ENCODE measurements at places on chromosomes 11 and 22. TPM values are rescaled to one million over a fixed set of nuclear protein-coding genes. Genes with fewer than 3 reads are reported as not detected.

TSPO gene
- 1,201 TPM for total RNA-seq

BTG4 gene
- not detected for total RNA-seq

RELA gene
- 64.1 TPM for total RNA-seq

CLTCL1 gene
- 10.4 TPM for total RNA-seq

TRPM5 gene
- total RNA-seq: not detected

SHISA8 gene
- not detected for total RNA-seq

PGA4 gene
- not detected for total RNA-seq

RASD2 gene
- under 0.01 TPM for total RNA-seq

GAB4 gene
- total RNA-seq: not detected

FIBIN gene
- total RNA-seq: 0.46 TPM

PATE1 gene
- total RNA-seq: not detected

TPP1 gene
- total RNA-seq: 21.9 TPM

SLC22A25 gene
- total RNA-seq: not detected

PARVG gene
- not detected for total RNA-seq

PLAAT2 gene
- not detected for total RNA-seq
